ENCODE measurements at places on chromosomes 4 and X.
A peak's percentile ranks its signal among the peaks of the same experiment; 100 is the strongest.

GRCh38 chr4:184854673-184855072 lies 28.9 kb upstream of the ACSL1 start:
- DNase-seq: peak; percentile 69

- no peak for DNase-seq
Observed at GRCh38 chr4:41640906-41641305, 102.9 kb downstream of the LIMCH1 start.

DNA sequence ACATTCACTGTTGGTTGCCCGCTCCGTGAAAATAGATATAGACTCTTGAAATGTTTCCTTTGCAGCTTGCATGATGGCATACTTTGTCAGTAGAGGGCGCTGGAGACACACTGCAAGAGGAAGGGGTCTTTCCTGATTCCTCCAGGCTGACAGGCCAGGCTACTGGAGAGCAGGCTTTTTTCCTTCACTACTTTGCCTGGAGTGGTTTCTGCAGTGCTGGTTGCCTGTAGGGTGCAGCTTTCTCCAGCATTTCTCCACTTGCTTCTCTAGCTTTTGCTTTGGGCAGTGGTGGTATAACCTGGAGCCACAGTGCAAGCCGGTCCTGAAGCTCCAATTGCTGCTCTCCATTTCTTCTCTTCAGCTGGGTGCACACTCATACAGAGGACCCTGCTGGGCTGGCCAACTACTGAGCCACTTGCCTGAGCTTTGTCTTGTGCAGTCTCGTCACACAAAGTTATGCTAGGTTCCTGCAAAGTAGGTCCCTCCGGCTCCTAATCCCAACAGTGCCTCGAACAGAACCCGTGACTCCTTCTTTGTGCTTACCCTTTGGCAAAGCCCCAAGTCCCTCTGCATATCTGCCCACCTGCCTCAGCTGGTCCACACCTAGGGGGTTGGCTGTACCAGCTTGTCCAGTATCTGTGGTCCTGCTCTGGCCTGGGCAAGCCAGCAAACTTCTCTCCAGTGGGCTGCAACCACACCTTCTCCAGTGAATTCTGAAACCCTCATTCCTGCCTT lies 46.3 kb downstream of the RASSF6 start:
- peak; percentile 45 for DNase-seq

- no peak for DNase-seq
Observed at GRCh38 chr4:101699441-101700124, 90.9 kb upstream of the BANK1 start.

- DNase-seq: no peak
Observed at GRCh38 chr4:73608689-73609594, 11.3 kb downstream of the RASSF6 start.

DNA sequence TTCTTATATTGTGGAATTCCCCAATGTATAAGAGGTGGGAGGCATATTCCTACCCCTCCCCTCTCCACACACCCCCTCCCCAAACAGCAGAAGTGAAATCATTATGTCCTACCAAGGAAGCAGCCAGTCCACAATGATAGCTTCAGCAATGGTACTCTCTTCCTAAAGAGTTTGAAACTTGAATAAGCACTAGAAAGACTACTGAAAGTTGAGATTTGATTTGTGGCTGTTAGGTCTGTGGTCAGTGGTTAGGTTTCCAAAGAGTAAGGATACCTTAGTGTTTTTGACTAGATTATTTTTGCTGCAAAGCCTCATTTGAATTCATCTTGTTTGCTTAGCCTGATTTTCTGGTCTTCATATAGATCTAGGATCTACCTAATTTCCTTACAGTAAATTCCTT lies 242.2 kb downstream of the DKK2 start:
- DNase-seq: no peak

- DNase-seq: no peak
Observed at GRCh38 chr4:110344165-110344564, 131.8 kb upstream of the ENPEP start.

- no peak for DNase-seq
Observed at GRCh38 chr4:37968747-37969146, 8.5 kb downstream of the PTTG2 start.

GRCh38 chrX:150256297-150256650 lies 106.8 kb upstream of the MAMLD1 start:
- DNase-seq: peak; percentile 5

- DNase-seq: no peak
Observed at GRCh38 chr4:168857546-168858314, 152.3 kb downstream of the CBR4 start.

- peak; percentile 2 for DNase-seq
Observed at GRCh38 chr4:2341911-2342652, 76.4 kb downstream of the ZFYVE28 start.

DNA sequence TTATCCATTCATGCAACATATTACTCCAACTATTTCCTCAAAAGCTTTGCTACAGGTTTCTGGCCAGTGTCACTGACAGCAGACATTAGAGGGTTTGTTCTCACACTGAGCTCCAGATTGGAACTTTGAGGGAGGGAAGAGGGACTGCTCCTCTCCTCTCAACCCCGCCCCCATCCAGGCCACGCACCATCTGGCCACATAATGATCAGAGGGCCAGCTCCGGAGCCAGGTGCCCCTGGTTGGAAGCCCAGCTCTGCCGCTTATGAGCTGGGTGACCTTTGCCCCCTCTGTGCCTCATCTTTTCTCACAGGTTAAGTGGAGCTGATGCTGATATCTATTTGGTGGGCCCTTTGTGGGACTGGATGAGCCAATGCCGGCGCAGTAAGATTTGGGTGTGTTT lies 55.8 kb downstream of the C4orf50 start:
- no peak for DNase-seq

GRCh38 chr4:124123721-124124120 lies 588.8 kb downstream of the ANKRD50 start:
- DNase-seq: no peak

GRCh38 chrX:113157496-113157895 lies 316.9 kb upstream of the AMOT start:
- DNase-seq: no peak

DNA sequence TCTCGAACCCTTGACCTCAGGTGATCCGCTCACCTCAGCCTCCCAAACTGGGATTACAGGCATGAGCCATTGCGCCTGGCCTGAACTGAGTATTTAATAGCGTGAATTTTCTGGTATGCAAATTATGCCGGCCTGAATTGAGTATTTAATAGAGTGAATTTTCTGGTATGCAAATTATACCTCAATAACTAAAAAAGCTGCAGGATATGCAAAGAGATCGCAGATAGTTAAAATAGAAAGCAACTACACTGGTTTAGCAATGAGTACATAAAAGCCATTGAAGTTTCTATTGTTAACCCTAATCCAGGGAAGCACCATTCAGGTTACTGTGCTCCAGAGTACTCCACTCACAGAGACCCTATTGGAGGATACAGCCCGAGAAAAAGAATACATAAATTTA lies 22.8 kb downstream of the FBXW7 start:
- DNase-seq: no peak

DNA sequence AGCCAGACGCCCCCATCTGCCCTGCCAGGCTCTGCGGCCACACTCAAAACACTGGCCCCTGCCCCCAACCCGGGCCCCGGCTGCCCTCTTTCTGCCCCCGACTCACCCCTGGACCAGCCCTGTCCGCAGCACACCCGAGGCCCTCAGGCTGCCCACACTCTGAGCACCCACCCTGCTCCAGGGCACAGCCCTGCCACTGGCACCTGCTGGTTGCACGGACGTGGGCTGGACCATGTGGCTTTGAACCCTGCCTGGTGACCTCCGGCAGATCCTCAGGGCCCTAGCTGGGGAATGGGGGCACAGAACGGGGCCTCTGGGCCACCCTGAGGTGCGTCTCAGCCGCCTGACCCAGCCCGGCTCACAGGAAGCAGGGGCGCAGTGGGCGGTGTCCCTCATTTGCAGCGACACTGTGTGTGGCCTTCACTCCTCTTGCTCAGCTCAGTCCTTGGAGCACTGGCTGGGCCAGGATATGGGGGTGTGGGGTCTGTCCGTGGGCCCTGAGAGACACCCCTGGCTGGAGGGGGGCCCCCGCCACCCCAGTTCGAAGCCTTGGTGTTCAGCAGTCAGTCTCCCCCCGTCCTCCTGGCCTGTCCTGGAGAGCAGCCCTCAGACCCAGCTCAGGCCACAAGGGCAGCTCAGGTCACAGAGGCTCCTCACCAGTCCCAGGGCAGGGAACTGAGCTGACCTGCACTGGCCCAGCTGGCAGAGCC lies 73.2 kb downstream of the FAM53A start:
- DNase-seq: no peak

- no peak for DNase-seq
Observed at GRCh38 chrX:64150775-64151174, 54.7 kb downstream of the AMER1 start.

DNA sequence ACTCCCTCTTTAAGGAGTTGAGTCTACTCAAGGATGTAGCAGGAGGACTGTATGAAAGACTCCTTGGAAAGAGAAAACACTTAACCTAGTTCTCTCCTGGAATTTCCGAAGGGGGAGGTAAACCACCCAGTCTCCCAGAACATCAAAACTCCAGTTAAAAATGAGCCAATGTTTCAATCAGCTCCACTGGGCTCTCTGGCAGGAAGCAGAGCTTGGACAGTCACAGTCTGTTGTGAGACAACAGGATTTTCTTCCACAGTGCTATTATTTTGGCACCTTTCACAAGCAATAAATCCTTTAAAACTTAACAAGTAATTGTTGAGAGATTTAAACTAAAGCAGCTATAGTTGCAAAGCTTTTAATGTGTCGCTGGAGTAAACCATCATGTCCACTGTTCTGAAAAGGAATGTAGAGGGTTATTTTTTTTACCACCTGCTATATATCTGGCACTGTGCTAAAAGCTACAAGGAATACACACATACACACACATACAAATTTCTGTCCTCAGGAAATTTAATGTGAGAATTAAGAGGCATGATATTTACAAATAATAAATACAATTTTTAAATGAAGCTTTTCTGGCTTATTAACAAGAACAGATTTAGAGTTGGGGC lies 229.2 kb upstream of the INTU start:
- DNase-seq: no peak

DNA sequence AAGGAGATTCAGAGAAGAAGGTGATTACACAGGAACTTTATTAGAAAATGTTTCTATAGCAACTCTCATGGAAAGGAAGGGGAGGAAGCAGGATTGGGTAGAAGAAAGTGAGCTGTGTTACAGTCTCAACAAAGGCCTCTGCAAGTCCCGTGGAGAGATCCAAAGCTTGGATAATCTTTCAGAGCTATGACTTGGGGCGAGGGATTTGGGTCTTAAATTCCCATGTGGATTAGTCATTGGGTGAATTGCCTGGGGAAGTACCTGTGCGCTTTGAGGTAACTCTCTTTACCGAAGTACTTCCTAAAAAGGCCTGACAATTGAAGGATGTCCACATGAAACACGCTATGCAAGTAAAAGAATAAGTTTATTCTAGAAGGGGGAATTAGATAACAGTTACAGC lies 133.8 kb upstream of the ANKRD50 start:
- no peak for DNase-seq

DNA sequence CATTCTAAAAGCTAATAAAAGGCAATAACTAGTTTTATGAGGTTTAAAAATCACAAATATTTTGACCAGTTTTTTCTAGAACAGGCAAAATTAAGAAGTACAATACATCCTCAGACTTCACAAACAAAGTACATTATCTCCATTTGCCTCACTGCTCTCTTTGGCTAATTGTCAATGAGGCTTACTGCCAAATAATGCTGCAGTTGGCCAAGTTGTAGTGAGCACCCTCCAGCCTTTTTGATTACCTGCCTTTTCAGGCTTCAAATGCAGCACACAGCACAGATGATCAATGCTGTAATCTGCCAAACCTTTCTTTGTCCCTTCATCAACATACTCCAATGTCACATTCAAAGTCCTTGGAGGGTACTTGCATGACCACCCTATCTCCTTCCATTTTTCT lies 605.2 kb downstream of the KLHL13 start:
- no peak for DNase-seq

- no peak for DNase-seq
Observed at GRCh38 chrX:10749113-10749512, 128.7 kb upstream of the MID1 start.

- DNase-seq: no peak
Observed at GRCh38 chrX:20147561-20147960, 5.9 kb upstream of the EIF1AX start.

GRCh38 chr4:159358226-159358625 lies 255.3 kb downstream of the RAPGEF2 start:
- DNase-seq: no peak

DNA sequence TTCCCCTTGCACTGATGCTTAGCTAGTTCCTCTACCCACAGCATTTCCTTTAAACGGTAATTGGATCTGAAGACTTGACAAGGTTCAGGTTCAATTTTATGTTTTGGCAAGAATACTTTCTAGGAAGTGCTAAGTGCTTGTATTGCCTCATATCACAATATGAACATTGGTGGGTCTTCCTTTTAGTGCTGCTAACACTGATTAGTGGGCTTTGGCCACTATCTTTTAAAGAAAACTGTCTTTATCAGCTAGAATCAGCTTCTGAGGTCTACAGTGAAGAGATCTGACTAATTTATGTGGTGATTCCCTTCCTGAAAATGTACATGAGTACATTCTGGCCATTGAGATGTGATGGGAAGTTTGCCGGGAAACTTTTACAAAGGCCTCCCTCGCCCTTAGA lies 316.7 kb upstream of the KLF3 start:
- no peak for DNase-seq

GRCh38 chr4:18318682-18319388 lies 297.3 kb upstream of the LCORL start:
- DNase-seq: no peak

DNA sequence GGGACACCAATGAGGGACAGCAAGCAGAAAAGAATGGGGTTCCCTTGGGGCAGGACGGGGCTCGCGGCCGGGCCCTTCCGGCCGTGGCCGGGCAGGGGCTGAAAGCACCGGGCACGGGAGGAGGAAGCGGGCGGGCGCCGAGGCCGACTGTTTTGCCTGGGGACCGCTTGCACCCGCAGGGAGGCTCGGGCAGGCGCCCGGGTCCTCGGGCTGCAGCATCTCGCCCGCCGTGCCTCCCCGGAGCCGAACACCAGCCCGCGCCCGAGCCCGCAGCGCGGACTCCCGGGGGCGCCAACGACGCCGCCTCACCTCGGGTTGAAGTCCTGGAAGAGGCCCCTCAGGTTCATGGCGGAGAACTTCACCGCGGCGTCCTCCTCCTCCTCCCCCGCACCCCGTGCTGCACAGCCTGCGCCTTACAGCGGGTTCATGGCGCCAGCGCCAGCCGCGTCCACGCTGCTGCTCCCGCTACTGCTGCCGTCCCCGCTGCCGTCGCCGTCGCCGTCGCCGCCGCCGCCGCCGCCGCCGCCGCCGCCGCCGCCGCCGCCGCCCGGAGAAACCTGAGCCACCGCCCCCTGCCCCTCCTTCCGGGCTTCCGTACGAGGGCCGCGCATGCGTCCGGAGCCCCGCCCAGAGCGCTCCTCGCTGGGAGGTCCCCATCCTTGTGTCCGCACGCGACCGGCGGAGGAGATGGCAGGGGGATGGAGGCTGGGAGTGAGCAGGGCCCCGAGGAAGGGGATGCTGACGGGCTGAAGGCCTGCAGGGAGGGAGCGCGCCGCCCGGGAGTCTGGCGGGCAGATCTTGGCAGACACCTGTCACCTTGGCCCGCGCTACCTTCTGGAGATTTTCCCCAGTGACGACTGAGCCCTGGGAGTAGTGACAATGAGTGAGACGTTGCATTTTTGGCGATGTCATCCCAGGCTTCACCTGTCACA lies at the start of gene TMEM185A:
Gene TMEM185A, minus strand, starts transcription at position 559 of the 932 bp plus-strand sequence. Its CDS starts 212 bp downstream, at position 347.
- DNase-seq: peak; percentile 75

- DNase-seq: no peak
Observed at GRCh38 chr4:41318839-41319530, 62.3 kb downstream of the UCHL1 start.

- no peak for DNase-seq
Observed at GRCh38 chr4:23945451-23946017, 55.7 kb upstream of the PPARGC1A start.

All from activated naive CD4-positive, alpha-beta T cell treated with anti-CD3 and anti-CD28 coated beads for 36 hours (primary cell).